ENCODE measurements at places on chromosomes 4 and X.

- no peaks in the 10 kb centered on the region for H3K4me1 ChIP-seq
- H3K27ac ChIP-seq: no peak overlapping the region
- DNase-seq: no peak
- no peaks in the 10 kb centered on the region for H3K27me3 ChIP-seq
- no peaks in the 10 kb centered on the region for H3K36me3 ChIP-seq
These were observed 16.8 kb downstream of the ABCD1 start for GRCh38 chrX:153741446-153741845.

GRCh38 chr4:176134670-176135069 is 60.7 kb downstream of the SPATA4 start:
- H3K27ac ChIP-seq: no peak overlapping the region
- H3K36me3 ChIP-seq: no peaks in the 10 kb centered on the region
- H3K4me3 ChIP-seq: no peak overlapping the region
- H3K4me1 ChIP-seq: no peaks in the 10 kb centered on the region

- H3K4me3 ChIP-seq: no peak overlapping the region
- H3K36me3 ChIP-seq: peaks cover 2% of the 10 kb centered on the region
- no peak overlapping the region for H3K27ac ChIP-seq
- no peak for DNase-seq
These were observed 25.8 kb downstream of the GAB1 start for GRCh38 chr4:143362349-143363046.

DNA sequence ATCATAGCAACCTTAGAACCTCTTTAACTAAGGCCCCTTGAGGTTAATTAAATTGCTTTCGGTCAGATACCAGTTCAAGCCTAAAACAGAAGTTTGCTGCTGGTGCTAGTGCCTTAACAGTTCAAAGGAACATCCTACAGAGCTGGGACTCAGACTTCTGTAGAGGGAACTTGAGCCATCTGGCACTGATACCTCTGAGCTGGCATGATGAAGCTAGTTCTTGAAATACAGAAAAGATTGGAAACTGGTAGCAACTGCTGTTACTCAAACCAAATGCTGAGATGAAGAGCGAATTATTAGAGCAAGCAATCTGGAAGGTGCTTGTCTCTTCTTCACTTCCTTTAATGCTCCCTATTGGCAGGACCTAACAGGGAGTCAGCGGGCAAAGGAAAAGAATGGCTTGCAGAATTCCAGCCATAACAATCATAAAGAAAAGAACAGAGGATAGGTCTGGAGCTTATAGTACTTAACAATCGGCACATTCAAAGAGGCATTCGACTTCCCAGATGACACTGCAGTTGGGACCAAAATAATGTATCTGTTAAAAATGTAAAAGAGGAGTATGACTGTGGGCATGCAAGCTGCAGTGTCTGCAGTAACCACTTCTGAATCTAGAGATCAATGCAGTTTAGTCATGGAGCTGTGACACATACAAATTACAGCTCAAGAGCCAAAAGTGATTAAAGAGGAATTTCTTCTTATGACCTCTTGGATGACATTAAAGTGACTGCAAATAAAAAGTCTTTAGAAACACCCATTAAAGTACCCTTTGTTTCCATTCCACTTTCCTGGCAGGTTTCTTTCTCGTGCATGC is 298.9 kb downstream of the PDGFC start:
- no peaks in the 10 kb centered on the region for H3K27me3 ChIP-seq
- H3K36me3 ChIP-seq: no peaks in the 10 kb centered on the region
- H3K27ac ChIP-seq: no peak overlapping the region
- no peak overlapping the region for H3K4me3 ChIP-seq
- H3K4me1 ChIP-seq: peaks cover 19% of the 10 kb centered on the region

GRCh38 chr4:184694412-184694956 is 39.4 kb downstream of the CENPU start:
- H3K36me3 ChIP-seq: peaks cover 26% of the 10 kb centered on the region
- no peak overlapping the region for H3K4me3 ChIP-seq
- no peaks in the 10 kb centered on the region for H3K4me1 ChIP-seq
- no peaks in the 10 kb centered on the region for H3K27me3 ChIP-seq

All from neural crest cell (in vitro differentiated cells).